Fibroblast of skin of right quadriceps (primary cell): ENCODE measurements at places on chromosomes 1 and 21.
A peak's percentile ranks its signal among the peaks of the same experiment; 100 is the strongest.

- no peak for DNase-seq
These were observed 30.8 kb downstream of the ELAVL4 start for GRCh38 chr1:50139339-50140181.

- DNase-seq: no peak
These were observed 6.2 kb downstream of the DHX9 start for GRCh38 chr1:182845379-182845778.

DNA sequence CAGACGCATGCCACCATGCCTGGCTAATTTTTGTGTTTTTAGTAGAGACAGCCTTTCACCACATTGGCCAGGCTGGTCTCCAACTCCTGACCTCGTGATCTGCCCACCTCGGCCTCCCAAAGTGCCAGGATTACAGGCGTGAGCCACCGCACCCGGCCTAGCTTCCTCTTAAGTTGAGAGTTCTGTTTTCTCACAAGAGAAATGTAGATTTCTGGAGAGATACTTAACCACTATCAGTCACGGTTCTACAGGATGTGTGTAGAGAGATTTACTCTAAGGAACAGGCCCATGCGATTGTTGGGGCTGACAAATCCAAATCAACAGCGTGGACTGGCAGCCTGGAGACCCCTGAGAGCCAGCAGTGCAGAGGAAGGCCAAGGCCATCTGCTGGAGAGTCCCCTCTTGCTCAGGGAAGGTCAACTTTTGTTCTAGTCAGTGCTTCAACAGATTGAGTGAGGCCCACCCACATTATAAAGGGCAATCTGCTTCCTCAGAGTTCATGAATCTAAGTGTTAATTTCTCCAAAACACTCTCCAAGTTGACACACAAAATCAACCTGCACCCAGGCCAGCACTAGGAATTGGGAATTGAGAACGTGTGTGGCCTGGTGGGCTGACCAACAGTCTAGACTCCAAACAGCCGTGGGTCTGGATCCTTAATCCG is 38.7 kb downstream of the CHAF1B start:
- DNase-seq: no peak

- DNase-seq: peak; percentile 72
These were observed 38.9 kb downstream of the SDCCAG8 start for GRCh38 chr1:243294723-243295121.

DNA sequence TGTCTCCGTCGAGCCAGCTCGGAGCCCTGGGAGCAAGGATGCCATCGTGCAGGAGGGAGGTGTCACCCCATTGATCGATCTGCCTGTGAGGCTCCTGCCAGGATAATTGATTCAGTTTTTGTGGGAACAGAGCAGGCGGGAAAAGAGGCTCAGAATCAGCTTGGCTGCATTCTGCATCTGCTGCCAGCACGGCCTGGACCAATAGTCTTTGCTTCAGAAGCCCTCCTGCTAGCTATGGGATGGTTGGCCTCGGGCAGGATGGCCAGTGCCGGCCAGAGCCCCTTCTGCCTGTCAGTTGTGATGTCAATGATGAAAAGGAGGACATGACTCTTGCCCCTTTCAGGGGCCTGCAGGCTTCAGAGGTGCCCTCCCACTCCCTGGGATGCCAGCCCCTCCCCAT is 39.6 kb downstream of the PTPRF start:
- no peak for DNase-seq

- no peak for DNase-seq
These were observed 137.8 kb upstream of the KRTAP19-8 start for GRCh38 chr21:31176080-31176551.
